ENCODE measurements at places on chromosomes 12 and 14.
A peak's percentile ranks its signal among the peaks of the same experiment; 100 is the strongest.

DNA sequence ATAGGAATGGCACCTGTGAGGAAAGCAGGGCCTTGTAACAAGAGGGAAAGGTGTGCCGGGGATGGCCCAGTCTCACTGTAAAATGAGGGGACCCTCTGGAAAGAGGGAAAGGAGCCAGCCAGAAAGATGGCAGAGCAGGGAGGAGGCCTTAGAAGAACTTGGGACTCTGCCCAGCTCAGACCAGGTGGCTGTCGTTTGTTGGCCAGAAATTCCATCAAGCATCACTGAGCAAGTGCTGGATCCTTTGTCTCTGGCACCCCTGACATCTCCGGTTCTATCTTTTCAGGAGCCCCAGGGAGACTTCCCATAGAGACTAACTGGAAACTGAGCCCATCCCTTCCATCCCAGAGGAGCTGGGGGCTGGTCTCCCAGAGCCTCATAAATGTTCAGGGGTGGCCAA lies 43.3 kb downstream of the DEGS2 start:
- DNase-seq = no peak

DNA sequence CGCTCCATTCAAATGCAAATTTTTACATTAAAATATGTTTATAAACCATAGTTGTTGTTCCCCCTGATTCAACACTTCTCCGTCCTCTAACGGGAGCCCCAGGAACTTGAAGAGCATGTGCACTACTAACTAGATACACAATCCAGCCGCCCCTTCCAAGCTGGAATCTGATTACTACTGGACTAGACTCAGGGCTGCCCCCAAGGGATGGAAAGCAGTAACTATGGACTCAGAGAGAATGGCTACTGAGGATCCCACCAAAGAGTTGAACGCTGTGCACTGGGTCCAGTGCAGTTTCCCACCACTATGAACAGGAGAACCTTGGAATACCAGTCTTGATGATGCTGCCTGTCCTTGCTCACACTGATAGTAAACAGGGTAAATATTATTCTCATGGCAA lies 48.6 kb upstream of the PCNX1 start:
- no peak for DNase-seq

- no peak for DNase-seq
These were observed 73.5 kb downstream of the CDK17 start for GRCh38 chr12:96326628-96327227.

- no peak for DNase-seq
These were observed 19.3 kb upstream of the ST8SIA1 start for GRCh38 chr12:22353615-22354325.

- DNase-seq = peak; percentile 78
These were observed 77.7 kb downstream of the FLRT2 start for GRCh38 chr14:85607651-85608081.

DNA sequence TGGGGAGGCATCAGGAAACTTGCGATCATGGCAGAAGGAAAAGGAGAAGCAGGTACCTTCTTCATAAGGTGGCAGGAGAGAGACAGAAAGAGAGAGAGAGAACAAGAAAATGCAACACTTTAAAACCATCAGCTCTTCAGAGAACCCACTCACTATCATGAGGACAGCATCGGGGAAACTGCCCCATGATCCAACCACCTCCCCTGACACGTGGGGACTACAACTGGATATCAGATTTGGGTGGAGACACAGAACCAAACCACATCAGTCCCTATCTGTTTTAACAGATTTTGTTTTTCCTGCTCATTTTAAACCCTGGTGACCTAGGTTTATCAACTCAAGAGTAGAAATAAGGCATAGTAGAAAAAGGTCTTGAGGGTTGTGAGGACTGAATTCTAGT lies 210.1 kb upstream of the PLXNC1 start:
- DNase-seq = no peak

DNA sequence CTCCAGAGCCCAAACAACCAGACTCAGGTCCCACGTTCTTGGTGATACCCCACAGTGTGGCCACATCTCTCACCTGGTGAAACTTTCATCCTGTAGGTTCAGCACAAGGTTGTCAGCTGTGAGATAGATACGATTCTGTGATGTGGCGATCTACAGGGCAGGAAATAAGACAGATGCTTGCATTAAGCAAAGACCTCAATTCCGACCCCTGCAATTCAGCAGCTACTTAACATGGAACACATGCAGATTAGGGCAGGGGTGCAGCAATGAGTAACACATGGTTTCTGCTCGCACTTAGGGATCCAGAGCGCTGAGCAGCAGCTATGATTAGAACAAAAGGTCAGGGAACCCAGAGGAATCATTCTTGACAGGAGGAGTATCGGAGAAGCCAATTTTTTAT lies 4.1 kb downstream of the PHB2 start:
- DNase-seq = no peak

DNA sequence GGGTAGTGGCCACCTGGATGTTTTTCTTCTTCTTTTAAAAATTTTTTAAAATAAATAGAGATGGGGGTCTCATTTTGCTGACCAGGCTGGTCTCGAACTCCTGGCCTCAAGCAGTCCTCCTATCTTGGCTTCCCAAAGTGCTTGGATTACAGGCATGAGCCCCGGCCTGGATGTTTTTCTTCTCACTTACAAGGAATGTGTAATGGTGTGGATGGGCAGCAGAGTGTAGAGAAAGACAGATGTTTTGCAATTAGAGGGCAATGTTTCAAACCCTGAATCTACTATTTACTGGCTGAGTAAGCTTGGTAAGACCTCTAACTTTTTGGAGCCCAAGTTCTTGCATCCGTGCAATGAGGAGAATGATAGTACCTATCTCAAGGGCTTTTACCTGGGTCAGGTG lies 48.1 kb downstream of the ADCK1 start:
- DNase-seq = peak; percentile 14

- DNase-seq = no peak
These were observed 27.2 kb upstream of the ALG10B start for GRCh38 chr12:38289396-38289795.

GRCh38 chr12:65630555-65630954 lies 193.7 kb upstream of the HMGA2 start:
- no peak for DNase-seq

DNA sequence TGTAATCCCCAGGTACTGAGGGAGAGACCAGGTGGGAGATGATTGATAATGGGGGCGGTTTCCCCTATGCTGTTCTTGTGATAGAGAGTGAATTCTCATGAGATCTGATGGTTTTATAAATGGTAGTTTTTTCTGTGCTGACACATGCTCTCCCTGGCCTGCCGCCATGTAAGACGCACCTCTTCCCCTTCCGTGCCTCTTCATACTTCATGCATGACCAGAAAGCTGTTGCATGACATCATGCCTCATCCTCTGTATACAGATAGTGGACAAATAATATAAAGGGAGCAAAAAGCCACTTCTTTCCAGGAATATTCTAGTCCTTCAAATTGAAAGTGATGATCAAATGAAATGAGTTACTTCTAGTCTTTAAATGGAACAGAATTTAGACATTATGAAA lies 47.3 kb upstream of the LRIG3 start:
- DNase-seq = peak; percentile 44

DNA sequence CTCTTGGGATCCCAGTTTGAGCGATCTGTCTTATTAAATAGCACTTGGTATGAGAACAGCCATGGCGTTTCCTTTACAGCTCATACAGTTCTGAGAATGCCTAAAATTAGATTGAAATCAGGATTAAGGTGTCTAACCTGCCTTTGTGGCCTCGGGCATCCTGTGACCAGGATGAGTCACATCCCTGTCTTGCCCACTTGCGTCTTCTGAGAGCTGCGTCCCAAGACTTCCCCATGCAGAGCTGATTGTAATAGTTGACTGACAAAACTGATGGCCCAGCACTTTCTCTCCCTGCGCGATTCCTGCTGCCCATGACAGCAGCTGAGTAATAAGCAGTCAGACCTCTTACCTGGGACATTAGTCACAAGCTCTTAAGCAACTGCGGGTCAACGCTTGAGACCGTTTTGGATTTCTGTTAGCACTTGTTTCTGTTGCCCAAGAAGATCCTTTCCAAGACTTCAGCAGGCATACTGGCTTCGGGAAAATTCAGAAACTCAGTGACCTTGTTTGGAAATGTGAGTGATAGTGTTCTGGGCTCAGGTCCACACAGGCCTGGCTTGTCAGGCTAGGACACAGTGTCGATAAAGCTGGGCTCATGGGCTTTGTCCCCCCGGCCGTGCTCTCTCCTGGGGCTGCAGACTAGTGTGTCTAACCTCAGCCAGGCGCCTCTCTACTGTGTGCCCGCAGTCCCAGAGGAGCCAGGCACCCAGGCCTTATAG lies 169.9 kb upstream of the HIF1A start:
- DNase-seq = peak; percentile 88

- peak; percentile 66 for DNase-seq
These were observed 88.1 kb downstream of the PPP2R5E start for GRCh38 chr14:63454863-63455622.

- no peak for DNase-seq
These were observed 255.0 kb downstream of the PAX9 start for GRCh38 chr14:36916668-36917067.

- DNase-seq = no peak
These were observed 179.4 kb downstream of the PHLDA1 start for GRCh38 chr12:75852143-75852542.

- no peak for DNase-seq
These were observed 74.0 kb downstream of the PDE3A start for GRCh38 chr12:20442322-20442721.

- DNase-seq = no peak
These were observed 14.9 kb downstream of the TXNRD1 start for GRCh38 chr12:104230304-104231095.

DNA sequence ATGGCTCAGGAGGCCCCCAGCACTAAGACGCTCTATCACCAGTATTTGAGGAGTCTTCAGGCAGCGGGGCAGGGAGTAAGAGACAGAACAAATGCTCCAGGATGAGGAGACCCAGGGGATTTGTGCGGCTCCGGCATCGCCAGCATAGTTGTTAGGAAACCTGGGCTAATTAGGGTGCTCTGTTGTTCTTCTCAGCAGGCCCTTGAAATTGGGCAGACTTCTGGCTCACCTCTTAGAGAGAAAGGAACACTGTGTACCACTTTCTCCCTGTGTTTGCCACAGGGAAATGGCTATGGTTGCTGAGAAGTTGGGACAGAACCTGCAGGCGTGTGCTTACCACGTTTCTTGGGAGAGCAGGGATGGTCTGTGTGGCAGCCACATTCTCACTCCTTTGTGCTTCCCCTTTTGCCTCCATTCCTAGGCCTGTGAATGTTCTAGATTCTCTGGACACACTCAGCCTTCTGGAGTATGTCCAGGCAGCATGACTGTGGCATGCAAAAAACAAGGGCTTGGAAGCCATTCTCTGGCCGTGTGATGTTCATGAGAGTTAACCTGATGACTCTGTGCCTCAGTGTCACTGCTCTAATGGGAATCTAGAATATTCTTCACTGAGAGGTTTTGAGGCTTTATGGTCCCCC lies 109.0 kb downstream of the CHST11 start:
- peak; percentile 46 for DNase-seq

GRCh38 chr12:1529862-1530591 lies 64.4 kb downstream of the FBXL14 start:
- DNase-seq = no peak

GRCh38 chr12:96263449-96263902 lies 69.3 kb downstream of the ELK3 start:
- peak; percentile 65 for DNase-seq

DNA sequence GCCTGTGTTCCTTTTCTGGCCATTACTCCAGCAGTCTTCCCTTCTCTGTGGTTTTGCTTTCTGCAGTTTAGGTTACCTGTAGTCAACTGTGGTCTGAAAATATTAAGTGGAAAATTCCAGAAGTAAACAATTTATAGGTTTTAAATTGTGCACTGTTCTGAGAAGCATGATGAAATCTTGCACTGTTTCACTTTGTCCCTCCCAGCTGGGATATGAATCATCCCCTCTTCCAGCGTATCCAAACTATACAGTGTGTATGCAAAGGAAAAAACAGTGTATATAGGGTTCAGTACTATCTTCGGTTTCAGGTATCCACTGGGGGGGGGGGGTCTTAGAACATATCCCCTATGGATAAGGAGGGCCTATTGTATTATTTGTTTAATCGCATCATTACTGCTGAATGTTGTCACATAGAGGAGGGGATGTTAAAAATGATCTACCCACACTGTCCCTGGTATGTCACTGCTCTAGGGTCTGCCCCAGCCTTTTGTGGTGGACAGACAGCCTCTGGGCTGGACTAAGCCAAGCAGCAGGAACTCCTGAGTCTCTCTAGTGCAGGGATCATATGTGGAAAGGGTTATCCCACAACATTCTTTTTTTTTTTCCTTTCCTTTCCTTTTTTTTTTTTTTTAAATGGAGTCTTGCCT lies 109.1 kb upstream of the MAX start:
- peak; percentile 75 for DNase-seq

GRCh38 chr12:127941332-127941731 lies 325.6 kb upstream of the TMEM132C start:
- no peak for DNase-seq

DNA sequence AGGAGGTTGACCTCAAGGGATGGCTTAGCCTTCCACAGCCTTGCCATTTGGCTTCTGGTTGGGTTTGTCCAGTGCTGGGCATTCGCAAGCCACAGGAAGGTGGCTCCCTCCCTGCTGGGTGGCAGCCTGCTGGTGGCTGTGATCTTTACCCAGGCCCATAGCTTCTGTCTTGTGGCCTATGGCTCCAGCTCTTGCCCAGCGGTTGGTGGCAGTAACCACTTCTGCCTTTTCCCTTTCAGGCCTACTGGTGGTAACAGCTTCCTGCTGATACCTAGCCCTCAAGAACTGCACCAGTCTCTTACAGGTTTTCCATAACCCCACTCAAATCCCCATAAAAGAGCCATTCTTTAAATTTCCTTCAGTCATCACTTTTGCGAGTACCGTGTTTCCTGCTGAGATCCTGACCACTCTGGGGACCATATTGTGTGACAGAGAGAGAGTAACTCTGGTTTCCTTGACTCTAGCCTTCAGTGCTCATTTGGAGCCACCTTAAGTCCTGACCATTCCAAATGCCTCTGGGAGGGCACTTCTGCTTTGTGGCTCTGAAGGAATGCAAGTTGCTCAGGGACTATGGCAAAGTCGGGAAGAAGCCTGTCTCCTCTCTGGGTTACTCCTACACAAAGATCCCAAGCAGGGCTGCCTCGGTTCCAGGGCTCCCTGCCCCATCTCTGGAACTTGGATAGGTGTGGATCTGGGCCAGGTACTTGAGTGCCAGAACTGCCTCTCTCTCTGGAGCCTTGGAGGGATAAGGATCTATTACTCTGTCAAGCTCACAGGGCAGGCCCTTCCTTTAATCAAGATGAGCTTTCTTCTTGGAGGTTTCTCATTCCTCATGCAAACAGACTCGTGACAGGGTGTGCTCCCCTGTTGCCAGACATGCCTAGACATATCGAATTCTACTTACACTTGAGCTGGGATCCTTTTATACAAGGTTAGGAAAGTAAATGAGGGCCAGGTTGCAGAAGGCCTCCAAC lies 2.9 kb upstream of the NYNRIN start:
- peak; percentile 25 for DNase-seq

DNA sequence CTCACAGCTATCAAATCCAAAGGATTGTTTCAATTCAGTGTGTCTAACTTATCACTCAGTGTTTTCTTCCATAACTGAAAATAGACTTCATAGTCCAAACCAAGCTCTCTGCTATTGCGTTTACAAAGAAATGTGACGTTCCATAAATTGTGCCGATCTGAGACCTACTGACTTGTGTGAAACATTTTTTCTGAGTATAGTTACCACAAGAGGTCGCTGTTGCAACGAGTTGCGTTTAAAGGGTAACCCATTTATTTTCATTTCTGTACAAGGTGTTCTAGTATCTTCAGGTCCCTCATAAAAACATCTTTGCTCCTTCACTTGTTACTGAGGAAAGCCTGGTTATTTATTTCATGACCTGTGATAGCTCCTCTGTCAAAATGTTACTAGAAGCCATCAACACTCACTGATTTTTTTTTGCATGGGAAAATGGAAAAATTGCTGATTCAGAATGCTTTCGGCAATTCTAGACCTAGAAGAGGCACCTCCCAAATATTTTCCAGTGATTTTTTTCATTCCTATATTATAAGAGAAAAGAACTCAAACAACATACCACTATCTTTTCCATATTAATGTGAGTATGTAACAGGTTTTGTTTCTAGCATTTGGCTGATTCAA lies 60.9 kb upstream of the OR4E1 start:
- peak; percentile 68 for DNase-seq

Data from fibroblast of pulmonary artery (primary cell).